NCI-H1417 treated with DMSO at 0.1 percent for 48 hours (cell line): ENCODE measurements at places on chromosomes 4 and X.

- no peak for DNase-seq
These were observed 22.0 kb upstream of the ZCCHC4 start for GRCh38 chr4:25290490-25291067.

DNA sequence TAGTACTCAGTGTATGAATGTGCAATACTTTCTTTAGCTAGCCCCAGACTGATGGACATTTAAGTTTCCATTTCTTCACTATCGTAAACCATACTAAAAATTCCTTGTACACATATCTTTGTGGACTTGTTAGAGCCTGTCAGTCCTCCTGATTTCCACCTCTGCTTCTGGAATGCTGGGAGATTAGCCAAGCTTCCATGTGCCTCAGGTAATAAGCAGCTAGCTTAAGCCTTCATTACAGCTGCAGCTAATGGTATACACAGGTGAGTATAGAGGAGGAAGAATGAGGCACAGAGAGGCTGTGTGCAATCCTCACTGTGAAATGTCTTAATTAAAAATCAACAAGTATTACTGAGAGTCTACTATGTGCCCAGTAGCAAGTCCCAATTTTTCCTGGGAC is 9.8 kb downstream of the SMIM9 start:
- no peak for DNase-seq

GRCh38 chr4:72448231-72448630 is 120.8 kb downstream of the ADAMTS3 start:
- DNase-seq = no peak

GRCh38 chr4:156295676-156296195 is 342.1 kb upstream of the CTSO start:
- no peak for DNase-seq

DNA sequence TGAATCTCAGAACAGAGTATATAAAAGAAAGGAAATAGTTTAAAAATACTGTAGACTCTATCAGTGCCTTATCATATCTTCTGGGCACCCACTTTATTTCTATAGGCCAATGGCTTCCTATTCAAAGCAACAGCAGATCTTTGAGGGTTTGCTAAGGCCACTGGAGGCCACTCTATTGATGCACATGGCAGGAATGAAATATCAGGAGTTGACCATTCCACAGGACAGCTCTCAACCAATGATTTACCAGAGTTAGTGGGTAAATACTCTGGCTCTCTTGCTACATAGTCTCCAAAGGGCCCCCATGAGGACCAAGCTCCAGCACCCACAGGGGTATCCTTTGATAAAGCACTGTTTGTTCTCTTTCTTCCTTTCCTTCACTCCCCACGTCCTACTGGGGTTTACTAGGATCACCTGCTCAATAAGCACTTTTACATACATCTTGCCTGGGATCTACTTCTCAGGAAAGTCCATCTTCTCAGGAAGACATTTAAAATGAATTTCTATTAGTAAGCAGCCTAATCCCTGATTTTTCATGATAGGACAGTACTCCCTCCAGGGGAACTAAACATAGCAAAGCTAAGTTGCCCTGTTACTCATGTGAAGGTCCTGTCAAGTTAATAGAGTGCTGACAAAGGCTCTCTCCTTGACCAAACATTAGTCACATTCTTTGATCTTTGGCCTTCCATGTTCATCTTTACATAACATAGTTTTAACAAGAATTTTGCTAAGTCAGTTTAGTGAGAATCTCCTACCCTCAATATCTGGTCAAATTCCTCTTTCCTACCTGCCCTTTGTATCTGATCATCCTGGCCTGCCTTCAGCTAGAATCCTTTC is 459.7 kb downstream of the GRXCR1 start:
- no peak for DNase-seq

DNA sequence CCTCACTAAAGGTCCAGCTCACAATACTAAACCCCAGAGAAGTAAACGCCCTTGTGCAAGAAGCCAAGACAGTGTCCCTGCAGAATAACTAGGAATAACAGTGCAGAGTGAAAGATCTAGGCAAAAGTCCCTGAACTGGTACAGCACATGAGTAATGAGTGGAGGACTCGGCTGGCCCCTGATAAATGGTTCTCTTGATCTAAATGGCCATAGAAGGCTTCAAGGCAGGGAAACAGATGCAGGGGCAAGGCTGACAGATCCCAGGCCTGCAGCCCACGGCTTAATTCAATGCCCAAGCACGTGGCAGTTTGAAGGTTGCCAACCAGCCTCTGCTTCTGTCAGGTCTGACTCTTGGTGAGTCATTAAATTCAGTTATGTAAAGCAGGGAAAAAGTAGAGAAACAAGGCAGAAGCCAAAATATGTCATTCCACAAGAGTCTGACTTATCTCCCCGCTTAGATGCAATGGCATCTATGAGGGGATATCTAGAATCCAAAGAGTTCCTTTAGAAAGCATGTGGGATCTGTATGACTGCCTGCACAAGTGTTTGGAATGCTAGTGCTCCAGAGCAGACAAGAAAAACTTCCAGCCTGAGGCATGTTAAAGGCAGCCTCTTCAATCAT is 121.3 kb downstream of the PRDM5 start:
- DNase-seq = no peak

GRCh38 chr4:1072830-1073446 is 40.4 kb downstream of the RNF212 start:
- DNase-seq = no peak

DNA sequence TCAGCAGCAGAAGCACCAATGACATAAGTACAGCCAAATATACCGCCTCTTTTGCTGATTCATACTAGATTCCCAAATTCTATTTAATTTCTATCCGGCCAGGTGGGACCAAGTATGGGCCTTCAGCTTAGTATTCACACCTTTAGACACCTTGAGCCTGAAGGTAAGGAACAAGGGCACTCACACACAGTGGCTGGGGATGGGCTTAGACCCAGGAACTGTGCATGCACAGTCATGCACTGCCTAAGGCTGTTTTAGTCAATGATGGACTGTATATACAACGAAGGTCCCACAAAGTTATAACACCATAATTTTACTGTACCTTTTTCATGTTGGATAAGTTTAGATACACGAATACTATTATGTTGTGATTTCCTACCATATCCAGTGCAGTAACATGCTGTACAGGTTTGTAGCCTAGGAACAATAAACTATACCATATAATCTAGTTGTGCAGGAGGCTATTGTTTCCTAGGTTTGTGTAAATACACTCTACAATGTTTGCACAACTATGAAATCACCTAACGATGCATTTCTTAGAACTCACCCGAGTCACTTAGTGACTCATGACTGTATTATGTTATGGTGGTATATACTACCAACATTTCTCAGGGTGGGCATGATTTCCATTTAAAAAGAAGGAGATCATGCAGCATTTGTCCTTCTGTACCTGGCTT is 9.7 kb upstream of the CLNK start:
- DNase-seq = no peak

GRCh38 chr4:61201561-61201960 is 1.4 kb downstream of the ADGRL3 start:
- DNase-seq = no peak

- DNase-seq = no peak
These were observed 38.9 kb downstream of the SMC1A start for GRCh38 chrX:53383376-53384076.

- no peak for DNase-seq
These were observed 4.8 kb downstream of the USP38 start for GRCh38 chr4:143189528-143189927.

DNA sequence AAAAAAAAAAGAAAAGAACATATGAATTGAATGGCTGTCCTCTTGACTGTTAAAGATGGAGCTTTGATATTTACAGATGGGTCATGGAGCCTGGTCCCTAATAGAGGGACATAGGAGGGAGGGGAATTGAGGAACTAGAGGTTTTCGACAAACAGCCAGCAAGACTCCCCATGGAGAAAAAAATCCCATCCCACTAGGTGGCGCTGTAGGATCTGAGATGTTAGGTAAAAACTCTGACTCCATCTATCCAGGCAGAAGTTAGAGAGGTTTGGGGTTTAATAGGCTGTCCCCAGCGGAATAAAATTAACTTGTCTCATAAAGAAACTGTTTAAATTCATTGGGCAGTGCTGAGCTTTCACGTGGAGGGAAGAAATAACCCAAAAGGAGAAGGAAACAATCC is 45.9 kb downstream of the HMGB2 start:
- no peak for DNase-seq

- no peak for DNase-seq
These were observed 76.3 kb downstream of the SYNPO2 start for GRCh38 chr4:118964891-118965411.
